ENCODE measurements at places on chromosomes 5 and 9.

DNA sequence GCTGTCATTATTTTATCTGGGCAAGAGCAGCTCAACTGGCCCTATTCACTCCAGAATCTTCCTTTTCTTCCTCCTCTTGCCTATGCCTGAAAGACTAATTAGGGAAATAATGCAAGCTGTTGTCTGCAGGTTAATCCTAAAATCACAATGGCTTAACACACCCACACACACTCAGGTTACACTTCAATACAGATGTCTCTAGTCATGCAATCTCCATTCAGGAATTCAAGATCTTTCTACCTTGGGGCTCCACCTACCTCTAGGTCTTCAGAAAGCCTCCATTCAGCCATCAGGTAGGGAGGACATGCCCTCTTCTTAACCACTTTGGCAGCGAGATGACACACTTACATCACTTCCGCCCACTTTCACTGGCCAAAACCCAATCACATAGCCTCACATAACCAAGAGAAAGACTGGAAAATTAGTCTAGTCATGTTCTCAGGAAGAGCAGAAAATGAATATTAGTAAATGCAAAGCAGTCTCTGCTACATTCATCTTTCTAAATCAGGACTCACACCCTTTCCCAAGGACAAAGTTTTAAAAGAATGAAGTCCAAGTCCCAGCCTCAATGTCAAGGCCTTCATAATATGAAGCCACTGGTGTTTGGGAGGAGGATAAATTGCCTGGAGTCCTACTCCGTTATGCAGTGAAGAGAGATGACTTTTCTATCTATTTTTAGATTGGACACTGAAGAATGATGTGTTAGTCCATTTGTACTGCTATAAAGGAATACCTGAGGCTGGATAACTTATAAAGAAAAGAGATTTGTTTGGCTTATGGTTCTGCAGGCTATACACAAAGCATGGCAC, 428.1 kb downstream of the EFNA5 start:
- DNase-seq: no peak

GRCh38 chr5:138370537-138370936, 18.1 kb downstream of the KDM3B start:
- no peak for DNase-seq

DNA sequence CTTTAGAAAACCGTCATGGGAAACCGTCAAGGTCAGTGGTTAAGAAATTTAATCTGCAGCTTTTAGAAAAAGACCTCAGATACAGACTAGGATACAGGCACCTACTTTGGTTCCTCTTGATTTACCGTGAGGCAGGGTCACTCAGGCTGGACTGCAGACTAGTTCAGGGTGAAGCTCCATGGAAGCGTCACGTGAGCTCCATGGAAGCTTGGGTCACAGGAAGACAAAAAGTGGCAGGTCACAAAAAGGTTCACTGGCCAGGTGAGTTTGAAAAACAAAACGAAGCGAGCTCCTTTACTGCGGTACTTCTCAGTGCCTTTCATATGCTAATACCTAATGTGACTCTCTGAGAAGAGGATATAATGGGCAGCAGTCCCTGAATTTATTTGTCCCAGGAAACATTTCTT, 43.0 kb downstream of the PRRC2B start:
- no peak for DNase-seq

- DNase-seq: no peak
These were observed 61.8 kb downstream of the DRD1 start for GRCh38 chr5:175382171-175382570.

DNA sequence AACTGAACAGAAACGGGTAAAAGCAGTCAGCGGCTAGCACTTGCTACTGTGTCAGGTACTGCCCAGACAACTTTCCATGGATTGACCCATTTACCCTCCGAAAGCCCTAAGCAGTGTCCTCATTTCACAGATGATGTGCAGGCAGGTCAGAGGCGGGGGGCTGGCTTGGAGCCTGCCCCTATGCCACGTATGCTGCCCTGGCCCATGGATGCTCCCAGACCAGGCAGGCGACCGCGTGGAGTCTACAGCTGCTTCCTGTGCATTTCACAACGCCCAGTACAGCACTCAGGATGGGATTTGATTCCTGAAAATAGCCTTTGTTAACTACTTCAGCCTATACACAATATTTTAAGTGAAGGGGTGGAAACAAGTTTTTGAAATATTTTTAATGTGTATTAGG, 202.9 kb downstream of the NXNL2 start:
- no peak for DNase-seq

- no peak for DNase-seq
These were observed 115.1 kb downstream of the PALM2AKAP2 start for GRCh38 chr9:109894921-109895758.

DNA sequence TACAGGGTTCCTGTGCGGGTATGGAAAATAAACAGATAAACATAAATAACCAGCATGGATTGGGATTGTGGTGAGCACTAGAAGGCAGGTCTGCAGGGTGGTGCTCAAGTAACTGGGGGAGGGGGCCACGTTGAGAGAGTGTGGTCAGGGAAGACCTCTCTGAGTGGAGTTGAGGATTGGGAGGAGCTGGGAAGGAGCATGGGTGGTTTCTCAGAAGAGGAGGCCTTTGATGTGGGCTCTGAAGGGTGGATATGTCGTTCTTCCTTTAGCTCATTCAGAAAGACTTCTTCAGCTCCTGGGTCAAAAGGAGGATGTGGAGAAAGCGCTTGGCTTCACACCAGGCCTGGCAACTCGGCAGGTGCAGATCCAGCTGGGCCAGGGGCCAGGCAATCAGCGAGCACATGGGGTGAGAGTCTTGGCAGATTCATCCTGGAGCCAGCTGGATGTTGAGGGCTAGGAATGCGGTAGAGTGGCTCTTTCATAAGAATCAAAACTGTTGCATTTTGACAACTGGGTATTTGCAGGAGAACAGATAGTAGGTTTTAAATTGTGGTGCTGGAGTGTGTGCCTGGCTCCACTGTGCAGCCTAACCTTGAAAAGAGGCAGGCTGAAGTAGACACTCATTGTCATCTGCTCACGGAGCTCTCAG, 71.7 kb downstream of the PCSK5 start:
- DNase-seq: no peak

DNA sequence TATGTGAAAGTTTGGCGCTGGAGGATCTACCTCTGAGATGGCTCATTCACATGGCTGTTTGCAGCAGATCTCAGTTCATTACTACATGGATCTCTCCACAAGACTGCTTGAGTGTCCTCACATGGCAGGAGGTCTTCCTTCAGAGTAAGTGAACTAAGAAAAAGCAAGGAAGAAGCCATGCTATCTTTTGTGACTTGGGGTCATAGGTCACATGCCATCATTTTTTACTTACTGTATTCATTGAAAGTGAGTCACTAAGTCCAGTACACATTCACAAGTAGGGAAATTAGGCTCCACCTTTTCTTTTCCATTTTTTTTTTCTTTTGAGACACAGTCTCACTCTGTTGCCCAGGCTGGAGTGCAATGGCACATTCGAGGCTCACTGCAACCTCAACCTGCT, 8.7 kb upstream of the CDKN2AIPNL start:
- no peak for DNase-seq

DNA sequence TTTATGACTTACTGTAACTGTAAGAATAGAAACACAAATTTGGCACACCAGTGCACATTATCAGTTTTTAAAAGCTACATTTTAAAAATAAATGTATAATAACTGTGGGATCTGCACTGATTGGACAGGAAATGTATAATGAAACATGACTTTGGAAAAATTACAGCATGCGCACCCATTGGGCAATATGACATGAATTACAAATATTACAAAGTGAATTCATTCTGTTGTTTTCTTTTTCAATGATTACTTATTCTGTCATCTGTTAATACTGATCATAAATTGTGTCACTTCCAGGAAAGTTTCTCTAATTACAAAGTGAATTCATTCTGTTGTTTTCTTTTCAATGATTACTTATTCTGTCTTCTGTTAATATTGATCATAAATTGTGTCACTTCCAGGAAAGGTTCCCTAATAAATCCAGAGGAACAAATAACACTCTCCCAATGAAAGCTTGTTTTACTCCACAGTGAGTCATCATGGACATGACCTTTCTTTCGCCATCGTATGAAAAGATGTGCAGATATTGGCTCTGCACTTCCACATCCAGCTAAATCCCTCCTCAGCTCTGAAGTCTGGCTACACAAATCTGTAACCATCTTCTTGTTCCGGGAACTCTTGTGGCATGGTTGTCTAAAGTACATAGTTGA, 297.0 kb upstream of the HAPLN1 start:
- no peak for DNase-seq

DNA sequence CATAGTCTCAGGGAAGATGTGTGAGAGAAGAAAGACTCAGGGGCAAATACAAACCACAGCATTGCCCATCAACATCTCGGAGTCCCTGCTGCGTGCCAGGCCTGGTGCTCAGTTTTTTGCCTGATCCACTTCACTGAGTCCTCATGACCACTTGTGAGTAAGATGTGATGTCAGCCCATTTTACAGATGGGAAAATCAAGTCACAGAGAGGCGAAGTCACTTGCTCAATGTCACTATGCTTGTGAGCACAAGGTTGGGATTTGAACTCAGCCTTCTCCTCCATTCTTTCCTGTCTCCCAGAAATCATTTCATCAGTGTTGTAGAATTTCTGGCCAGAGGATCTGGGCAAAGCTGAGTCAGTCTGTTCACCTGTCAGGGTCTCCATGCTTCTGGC, 34.6 kb upstream of the PSD2 start:
- no peak for DNase-seq

GRCh38 chr5:149418910-149419531, 39.9 kb upstream of the IL17B start:
- no peak for DNase-seq

- DNase-seq: no peak
These were observed 25.4 kb downstream of the ADAMTS16 start for GRCh38 chr5:5165541-5166002.

GRCh38 chr5:173050791-173051190, 5.4 kb upstream of the CREBRF start:
- DNase-seq: no peak

Measured in activated CD4-positive, alpha-beta T cell treated with anti-CD3 and anti-CD28 coated beads for 4 hours (primary cell).